ENCODE measurements at places on chromosomes 6 and 20.
A peak's percentile ranks its signal among the peaks of the same experiment; 100 is the strongest.

GRCh38 chr6:90414352-90414751 is 117.7 kb upstream of the BACH2 start:
- DNase-seq: no peak

- DNase-seq: no peak
These were observed 216.2 kb downstream of the UST start for GRCh38 chr6:148962854-148963515.

DNA sequence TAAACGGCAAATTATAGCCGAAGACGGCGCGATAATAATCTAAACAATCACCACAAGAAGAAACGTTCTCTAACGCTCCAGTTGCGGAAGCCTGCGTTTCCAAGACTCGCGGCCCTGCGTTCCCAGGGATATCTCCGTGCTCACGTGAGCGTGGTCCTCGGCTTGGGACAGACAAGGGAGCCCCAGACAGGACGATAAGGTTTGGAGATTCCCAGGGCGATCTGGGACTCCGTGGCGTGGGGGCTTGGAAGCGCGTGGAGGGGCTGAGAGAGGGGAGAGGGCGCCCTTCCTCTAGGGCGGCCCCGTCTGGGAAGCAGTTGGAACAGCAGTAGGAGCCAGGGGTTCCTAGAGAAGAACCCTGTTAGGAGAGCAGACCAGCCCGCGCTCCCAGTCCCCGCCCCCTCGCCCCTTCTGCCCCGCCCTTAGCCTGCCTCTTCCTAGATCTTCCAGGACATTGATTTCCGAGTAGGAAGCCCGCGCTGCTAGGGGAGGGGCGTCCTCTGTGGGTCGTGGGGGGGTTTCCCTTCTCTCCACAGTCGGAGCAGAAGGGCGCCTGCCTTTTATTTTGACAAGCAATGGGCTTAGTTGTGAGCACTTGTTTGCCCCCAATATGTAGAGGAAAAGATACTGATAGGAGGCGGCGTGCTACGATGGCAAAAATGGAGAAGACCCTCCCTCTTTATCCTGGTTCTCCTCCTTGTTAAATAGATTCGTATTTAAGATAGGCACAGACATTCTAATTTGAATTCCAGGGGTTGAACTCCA is 10.6 kb downstream of the NRN1 start:
- DNase-seq: peak; percentile 78

- no peak for DNase-seq
These were observed 43.7 kb downstream of the TOP1 start for GRCh38 chr20:41072190-41072863.

DNA sequence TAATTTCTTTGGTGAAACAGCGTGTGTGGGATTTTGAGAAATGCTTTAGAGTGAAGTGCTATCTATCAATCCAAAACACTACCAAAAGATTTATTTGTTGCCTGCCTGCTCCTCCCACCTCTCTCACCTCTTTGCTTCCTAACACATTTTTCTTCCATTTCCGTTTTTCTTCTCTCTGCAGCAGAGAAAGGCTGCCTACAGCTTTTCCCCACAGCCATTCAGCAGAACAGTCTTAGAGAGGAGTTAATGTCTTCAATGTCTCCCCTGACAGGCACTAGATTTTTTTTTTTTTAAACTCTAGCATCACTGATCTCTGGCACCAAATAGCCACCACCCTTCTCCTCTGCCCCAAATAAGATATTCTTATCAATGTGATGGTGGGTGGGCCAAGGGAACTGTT is 327.8 kb upstream of the MAN1A1 start:
- DNase-seq: no peak

GRCh38 chr20:54140067-54140466 is 33.7 kb downstream of the CYP24A1 start:
- DNase-seq: no peak

- no peak for DNase-seq
These were observed 23.0 kb upstream of the SLC22A7 start for GRCh38 chr6:43274916-43275597.

GRCh38 chr6:40727271-40727670 is 140.1 kb upstream of the LRFN2 start:
- DNase-seq: no peak
